ENCODE measurements at places on chromosomes 6 and 20.

DNA sequence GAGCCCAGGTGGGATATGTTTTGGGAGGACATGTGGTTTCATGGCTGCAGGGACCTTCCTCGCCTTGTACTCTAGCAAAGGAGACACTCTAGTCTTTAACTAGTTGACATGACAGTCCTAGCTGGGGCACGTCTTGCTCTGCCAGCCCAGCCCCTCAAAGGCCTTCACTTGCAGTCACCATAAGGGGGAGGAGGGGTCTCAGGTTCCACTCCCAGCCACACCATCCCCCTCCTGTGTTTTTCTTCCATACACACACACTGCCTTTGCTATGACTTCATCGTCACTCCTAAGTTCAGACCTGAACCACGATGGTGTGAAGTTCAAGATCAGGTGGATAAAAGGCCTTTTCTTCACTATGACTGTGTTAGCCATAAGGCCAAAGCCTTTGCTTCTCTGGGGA, 13.5 kb downstream of the ULBP1 start:
- DNase-seq = no peak

GRCh38 chr6:150301846-150302519, 66.8 kb upstream of the IYD start:
- peak; percentile 30 for DNase-seq

DNA sequence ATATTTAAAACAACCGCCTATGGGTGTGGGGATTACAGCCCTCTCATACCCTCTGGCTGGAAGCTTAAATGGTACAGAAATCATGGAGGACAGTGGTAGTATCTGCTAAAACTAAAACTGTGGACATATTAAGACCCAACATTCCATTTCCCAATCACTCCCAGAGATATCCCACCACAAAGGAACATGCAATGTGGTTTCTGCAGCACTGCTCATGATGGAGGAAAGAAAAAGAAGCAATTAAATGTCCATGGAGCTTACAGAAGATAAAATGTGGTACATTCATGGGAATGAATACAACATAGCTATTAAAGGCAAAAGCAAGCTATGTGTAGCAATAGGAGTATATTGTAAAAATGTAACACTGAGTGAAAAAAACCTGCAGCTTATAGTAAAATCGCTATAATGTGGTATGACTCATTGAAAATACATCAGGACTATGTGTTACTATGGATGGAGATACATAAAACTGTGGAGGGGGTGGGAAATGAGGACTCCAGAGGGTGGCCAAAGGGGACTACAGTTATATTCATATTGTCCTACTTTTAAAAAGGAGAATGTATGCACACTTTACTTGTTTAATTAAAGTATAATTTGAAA, 22.9 kb upstream of the NNAT start:
- no peak for DNase-seq

DNA sequence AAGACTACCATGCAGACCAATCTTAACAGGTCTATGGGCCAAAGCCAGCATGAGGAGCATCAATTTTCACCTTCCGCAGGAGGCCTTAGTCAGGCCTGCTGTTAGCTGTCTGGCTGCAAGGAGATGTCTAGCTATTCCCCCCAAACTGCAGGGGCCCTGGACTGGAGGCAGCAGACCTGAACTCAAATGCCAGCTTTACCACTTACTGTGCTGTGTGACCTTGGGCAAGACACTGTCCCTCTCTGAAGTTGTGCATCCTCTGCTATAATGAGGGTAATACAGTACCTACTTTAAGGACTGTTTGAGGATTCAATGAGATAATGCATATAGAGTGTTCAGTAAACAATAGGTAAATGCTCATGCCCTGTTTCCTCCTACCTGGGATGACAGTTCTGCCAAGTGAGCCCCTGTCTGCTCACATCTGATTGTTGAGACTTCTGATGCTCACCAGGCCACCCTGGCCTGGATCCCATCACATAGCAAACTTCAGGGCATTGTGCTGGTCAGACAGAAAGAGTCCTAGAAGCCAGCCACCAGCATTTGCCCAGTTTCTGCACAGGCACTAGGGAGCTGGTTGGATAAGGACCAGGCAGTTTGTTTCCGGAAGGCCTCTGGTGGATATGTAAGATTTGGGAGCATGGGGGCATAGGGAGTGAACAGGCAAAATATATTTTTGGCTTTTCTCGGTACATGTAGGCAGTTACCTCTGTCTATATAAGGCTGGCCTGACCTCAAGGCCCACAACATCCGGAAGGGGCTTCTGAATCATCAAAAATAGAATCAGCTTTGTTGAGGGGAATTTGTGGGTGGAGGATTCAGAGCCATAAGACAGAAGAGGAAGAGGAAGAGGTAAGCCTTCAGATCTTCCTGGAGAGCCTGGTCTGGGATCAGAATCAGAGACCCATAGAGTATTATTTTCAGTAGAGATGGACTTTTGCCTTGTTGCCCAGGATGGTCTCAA, 2.3 kb upstream of the OCSTAMP start:
- peak; percentile 88 for DNase-seq

DNA sequence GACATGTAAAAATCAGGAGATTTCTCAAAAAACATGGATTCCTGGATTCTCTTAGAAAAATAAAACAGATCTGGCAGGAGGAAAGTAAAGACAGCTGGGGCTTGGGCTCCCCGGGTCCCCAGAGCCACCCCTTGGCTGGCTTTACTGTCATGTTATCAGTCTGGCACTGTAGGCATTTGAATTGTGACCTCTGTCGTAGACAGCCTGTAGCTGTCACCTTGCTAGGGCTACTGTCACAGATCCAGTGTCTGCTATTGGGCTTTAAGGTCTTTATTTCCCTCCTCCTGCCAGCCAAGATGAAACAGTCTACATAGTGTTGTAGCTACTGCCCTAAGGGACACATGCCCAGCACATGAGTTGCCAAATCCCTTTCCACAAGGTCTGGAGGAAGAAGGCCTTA, 37.5 kb downstream of the ABRACL start:
- DNase-seq = no peak

DNA sequence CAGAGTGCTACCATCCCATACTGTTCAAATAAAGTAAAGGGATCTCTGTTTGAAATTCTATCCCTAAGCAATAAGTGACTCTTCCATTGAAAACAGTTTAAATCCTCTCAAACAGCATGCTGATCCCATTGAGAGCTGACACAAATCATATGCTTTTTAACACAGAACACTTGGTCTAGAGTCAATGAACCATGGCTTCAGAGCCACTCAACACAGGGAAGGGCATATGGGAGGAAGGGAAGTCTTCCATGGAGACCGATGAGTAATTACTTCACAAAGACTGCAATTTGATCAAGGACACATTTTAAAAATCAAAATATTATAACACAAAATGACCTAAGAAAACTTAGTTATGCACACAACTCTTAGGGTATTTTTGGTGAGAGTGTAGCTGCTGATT, 1073.0 kb upstream of the MAP3K7 start:
- DNase-seq = no peak

- DNase-seq = no peak
Measured at GRCh38 chr6:79498842-79499241, 38.4 kb downstream of the LCA5 start.

GRCh38 chr6:85802162-85802561, 159.5 kb upstream of the SYNCRIP start:
- DNase-seq = no peak

- no peak for DNase-seq
Measured at GRCh38 chr6:170206851-170207431, 83.9 kb downstream of the DLL1 start.

- DNase-seq = no peak
Measured at GRCh38 chr20:51687108-51687507, 81.1 kb downstream of the ATP9A start.

GRCh38 chr6:150528648-150529285, 70.9 kb upstream of the PLEKHG1 start:
- peak; percentile 15 for DNase-seq

DNA sequence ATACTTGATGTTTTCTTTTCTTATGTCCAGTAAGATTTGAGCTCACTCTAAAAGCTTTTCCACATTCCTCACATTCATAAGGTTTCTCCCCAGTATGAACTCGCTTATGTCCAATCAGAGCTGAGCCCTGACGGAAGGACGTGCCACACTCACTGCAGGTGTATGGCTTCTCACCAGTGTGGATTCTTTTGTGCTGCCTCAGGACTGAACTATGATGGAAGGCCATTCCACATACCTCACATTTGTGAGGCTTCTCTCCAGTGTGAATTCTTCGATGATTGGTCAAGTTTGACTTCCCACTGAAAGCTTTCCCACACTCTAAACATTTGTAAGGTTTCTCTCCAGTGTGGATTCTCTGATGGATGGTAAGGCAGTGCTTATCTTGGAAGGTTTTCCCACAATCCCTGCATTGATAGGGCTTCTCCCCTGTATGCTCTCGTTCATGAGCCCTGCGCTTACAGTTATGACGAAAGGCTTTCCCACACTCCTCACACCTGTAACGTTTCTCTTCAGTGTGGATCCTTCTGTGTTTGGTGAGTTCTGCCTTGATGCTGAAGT, 9.9 kb downstream of the ZNF311 start:
- no peak for DNase-seq

GRCh38 chr20:58571356-58571692, 56.1 kb upstream of the APCDD1L start:
- no peak for DNase-seq

DNA sequence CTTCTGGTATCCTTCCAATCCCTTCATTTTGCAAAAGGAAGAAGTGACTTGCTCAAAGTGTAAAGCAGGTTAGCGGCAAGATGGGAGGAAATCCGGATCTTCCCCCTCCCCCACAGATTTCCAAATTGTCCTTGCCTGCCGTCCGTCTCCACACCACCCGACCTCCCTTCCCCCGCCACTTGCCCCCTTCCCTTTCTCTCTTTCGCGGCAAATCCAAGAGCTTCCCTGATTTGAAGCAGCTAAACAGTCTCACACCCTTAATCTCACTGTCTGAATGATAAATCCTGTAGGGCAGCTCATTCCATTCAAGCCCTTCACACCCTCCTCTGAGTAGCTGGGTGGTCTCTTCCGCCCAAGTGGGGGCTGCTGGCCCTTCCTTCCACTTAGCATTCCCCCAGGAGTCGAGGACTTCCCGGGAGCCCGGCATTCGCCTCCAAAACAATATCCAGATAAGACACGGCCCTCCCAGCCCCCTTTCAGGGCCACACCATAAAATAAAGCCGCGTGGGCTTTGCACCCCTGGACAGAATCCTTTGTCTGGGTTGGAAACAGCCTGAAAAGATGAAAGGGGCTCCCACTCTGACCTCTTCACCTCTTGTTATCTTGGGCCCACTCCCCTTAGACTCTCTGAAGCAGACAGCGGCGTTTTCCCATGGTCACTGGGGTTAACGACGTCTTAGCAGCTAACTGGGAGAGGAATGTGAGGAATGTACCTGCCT, 44.0 kb upstream of the PIM1 start:
- DNase-seq = no peak

GRCh38 chr6:154457046-154457713, 53.3 kb downstream of the CNKSR3 start:
- DNase-seq = no peak

DNA sequence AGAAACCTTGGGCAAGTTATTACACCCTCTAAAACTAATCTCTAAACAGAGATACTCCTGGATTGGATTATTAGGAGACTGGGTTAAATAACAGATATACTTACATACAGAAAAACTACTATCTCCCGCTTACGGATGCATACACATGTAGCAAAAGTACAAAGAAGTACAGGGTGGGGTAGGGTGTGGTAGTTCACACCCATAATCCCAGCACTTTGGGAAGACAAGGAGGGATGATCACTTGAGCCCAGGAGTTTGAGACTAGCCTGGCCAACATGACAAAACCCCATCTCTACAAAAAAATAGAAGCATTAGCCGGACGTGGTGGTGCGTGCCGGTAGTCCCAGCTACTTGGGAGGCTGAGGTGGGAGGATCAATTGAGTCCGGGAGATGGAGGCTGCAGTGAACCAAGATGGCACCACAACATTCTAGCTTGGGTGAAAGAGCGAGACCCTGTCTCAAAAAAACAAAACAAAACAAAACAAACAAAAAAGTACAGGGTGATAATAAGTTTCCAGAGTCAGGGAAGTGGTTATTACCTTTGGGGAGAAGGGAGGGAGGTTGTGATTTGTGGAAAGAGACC, 8.1 kb downstream of the PIM1 start:
- DNase-seq = no peak

DNA sequence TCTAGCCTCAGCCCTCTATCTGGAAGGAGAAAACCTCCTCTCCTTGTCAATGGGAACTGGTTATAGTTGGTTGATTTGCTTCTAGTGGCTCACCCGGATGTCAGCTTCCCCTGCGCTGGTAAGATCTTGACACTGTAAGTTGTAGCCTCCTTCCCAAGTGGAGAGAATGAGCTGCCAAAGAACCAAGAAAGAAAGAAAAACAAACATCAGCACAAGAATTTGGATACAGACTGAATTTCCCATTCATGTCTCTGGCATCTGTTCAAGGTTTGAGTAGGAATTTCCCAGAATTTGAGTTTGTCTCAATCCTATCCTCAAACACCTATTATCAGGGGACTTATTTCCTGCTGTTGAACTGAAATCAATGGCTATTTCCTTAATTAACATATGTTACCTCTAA, 44.1 kb downstream of the ELOVL2 start:
- DNase-seq = no peak

- no peak for DNase-seq
Measured at GRCh38 chr20:38395165-38395564, 40.0 kb downstream of the SNHG17 start.

Data from GM12865 (cell line).